ENCODE measurements at places on chromosomes 16 and 17.

GRCh38 chr17:67751101-67752074, 33.7 kb downstream of the NOL11 start:
- no peak for DNase-seq

DNA sequence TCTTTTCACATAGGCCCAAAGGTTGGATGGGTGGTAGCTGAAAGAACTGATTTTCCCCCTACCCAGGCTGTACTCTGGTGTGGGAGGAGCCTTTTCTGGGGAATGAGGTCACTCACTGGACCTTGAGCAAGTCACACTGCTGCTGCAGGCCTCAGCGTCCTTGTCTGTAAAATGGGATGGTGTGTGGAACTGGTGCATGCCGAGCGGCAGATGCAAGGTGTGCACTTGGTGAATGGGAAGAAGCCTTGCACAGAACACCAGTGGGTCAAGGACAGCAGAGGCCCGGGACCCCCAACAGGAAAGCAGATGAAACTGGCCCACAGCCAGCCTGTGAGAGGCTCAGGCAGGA, 38.1 kb downstream of the ARHGAP27 start:
- DNase-seq, result no peak

DNA sequence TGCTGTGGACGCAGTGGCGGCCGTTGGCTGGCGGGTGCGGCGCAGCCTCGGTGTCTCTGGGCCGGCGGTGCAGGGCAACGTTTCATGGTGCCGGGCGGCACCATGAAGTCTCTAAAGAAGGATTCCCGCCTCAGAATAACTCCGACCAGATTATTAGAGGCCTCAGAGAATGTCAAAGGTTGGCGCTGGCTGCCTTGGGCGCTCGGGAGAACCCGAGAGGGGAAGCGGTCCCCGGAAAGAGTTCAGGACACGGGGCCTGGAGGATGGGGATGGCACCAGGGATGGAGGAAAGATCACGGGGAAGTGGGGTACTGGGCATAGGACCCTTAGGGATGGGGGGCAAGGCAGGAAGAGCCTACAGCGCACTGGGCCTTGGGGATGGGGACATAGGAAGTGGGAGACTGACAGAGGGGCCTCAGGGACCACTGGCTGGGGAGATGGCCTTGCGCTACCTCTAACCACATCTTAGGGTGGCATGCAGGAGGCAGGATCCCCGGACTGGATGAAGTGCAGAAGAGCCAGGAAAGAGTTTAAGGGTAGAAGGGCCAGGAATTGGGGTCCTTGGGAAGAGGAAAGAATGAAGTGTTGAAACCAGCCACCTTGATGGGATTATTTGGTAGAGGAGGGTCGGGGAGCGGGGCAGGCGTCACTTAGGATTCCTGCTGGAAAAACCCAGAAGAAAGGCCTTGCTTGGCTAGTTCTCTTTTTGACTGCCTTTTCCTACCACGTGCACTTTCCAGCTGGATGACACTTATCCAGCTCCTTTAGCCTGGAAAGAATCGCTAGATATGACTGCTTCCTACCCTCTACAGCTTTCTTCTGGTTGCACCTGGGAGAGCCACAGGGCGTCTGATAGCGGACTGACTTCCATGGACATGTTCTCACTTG, 578 bp downstream of the MYCBPAP start:
- no peak for DNase-seq

GRCh38 chr17:82171750-82172375, 40.8 kb downstream of the CCDC57 start:
- DNase-seq, result no peak

DNA sequence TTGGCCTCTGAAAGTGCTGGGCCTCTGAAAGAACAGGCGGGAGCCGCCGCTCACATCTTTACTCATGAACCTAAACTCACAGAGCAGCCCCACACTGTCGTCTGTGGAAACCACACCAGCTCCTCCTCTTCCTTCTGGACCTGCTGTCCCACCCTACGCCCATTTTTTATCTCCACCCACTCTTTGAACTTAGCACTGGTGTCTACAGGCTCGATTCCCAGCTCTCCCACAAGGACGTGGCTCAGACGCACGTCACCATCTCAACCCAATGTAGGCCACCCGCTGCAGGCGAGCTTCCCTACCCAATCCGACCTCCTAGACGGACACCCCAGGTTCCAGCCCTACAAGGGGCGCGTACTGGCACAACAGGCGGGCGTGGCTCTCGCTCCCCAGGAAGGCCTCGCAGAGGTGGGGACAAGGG, 62.2 kb downstream of the NXN start:
- no peak for DNase-seq

Measured in NCI-H345 (cell line).